ENCODE measurements at places on chromosomes 13 and 19.
A peak's percentile ranks its signal among the peaks of the same experiment; 100 is the strongest.

- peak; percentile 75 for DNase-seq
Observed at GRCh38 chr13:36418022-36418805, 14.1 kb upstream of the CCNA1 start.

- DNase-seq: no peak
Observed at GRCh38 chr13:75660694-75661093, 24.6 kb downstream of the LMO7 start.

DNA sequence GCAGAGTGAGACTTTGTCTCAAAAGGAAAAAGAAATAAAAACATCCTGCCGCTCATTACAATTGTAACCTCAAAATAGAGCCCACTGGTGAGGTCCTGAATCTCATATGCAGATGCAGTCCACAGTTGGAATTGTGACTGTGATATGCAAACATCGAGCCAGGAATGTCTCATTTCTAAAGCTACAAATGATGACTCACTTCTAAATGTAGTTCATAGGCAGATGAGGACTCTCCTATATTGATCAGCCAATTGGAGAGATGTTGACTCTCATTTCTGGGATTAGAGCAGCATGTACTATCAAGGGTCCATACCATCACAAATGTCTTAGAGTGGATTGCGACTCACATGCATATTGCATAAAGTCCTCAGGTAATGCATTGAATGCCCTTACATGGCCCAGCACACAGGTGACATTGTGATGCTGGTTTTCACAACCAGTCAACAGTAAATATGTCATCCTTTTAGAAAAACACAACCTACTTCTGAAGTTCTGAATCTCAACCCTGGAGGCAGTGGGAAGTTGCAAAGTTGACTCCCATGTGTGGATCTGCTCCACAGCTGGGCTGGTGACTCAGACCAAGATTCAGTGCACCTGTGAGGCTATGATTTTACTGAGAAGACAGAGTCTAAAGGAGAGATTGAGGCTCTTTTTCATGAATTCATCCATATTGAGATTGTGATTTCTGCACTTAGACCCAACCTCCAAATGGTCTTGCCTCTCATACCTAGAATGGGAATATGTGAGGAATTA, 16.9 kb upstream of the ZNF254 start:
- DNase-seq: no peak

- DNase-seq: peak; percentile 15
Observed at GRCh38 chr13:35979361-35979951, 151.7 kb downstream of the DCLK1 start.

GRCh38 chr19:19964416-19964815, 63.7 kb downstream of the ZNF93 start:
- DNase-seq: no peak

- DNase-seq: no peak
Observed at GRCh38 chr13:79222427-79223205, 183.4 kb downstream of the RBM26 start.

DNA sequence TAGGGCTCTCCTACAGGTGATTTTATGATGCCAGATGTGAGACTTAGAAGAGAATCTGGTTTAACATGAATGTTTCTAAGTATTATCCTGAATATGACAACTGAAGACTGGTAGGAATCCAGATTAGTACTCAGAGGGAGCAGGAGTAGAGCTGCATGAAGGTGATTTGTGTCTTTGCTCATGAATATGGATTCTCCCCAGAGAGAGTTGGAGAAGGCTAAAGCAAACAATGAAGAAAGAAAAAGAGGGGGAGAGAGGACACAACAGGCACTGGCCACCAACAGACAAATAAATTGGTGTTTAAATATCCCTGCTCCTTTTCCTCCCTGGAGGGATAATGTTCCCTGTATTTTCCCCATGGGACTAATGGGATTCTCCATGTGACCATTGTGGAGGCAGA, 427.0 kb upstream of the KLF12 start:
- DNase-seq: no peak

GRCh38 chr19:927351-927779, 1.5 kb downstream of the ARID3A start:
- DNase-seq: no peak

GRCh38 chr13:23472189-23472588, 38.7 kb upstream of the SACS start:
- DNase-seq: no peak

DNA sequence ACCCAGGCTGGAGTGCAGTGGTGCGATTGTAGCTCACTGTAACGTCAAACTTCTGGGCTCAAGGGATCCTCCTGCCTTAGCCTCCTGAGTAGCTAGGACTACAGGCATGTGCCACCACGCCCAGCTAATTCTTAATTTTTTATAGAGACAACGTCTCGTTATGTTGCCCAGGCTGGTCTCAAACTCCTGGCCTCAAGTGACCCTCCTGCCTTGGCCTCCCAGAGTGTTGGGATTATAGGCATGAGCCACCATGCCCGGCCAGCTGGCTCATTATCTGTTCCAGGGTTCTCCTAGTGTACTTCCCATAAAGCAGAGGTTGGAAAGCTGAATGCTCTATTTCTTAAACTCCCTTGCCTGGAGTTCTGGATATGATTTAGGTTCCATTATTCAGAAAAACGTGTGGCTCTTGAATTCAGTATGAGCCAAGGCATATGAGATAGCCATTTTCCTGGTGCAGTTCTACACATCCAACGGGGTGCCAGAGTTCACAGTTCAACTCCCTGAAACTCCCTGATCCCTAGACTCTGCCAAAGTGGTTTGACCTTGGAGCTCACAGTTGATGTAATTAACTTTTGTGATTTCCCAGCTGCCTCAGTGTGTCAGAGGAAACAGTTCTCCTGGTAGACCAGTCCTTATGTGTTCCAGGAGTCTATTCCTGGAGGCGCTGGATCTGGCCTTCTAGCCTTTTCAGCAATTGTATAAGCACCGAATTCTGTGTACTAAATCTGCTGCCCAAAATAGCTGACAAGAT, 21.6 kb downstream of the GPR183 start:
- DNase-seq: no peak

DNA sequence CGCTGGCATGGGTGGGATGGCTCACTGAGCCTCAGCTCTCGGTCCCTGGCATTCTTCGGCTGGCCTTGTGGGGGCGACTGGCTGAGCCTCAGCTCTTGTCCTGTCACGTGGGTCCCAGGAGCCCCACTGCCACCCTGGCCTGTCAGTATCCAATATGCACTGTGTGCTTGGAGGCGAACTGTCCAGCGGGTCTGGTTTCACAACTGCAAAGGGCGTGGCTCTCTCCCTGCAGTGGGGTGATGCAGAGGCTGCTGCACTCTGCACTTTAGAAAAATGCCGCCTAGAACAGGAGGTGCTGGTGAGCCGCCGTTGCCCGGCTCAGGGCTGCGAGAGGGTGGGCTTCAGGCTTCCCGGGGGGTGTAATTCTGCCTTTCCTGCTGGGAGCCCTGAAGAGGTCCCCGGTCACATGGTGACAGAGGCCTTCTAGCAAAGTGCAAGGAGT, 17.0 kb upstream of the TMEM255B start:
- DNase-seq: peak; percentile 69

- DNase-seq: no peak
Observed at GRCh38 chr13:36712770-36713169, 39.0 kb downstream of the SERTM1 start.

GRCh38 chr13:29577136-29578051, 18.1 kb downstream of the SLC7A1 start:
- no peak for DNase-seq

GRCh38 chr13:53447863-53448262, 419.2 kb downstream of the OLFM4 start:
- DNase-seq: no peak

DNA sequence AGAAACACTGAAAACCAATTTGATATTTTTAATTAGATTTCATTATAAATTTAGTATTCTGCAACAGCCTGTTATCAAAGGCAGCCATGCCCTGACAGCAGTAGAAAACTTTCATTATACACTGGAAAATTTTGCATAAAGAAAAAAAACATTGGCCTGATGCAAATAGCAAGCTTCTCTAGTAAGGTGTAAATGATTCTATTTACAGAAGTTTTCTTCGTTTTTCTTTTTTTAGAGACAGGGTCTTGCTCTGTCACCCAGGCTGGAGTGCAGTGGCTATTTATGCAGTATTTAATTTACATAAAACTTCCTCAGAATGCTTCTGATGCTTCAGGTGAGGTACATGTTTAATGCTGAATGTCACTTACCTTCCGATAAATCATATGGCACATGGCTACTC, 67.0 kb downstream of the ABCC4 start:
- DNase-seq: no peak

GRCh38 chr19:1082928-1083816, 12.0 kb downstream of the POLR2E start:
- DNase-seq: no peak

GRCh38 chr19:4640247-4641000, 1.1 kb downstream of the TNFAIP8L1 start:
- no peak for DNase-seq

GRCh38 chr19:34241513-34242337, 12.6 kb upstream of the GARRE1 start:
- DNase-seq: no peak

GRCh38 chr13:47287291-47287751, 390.5 kb upstream of the HTR2A start:
- DNase-seq: no peak

- DNase-seq: peak; percentile 41
Observed at GRCh38 chr13:76971851-76972829, 19.7 kb upstream of the CLN5 start.

GRCh38 chr19:13069415-13070359, 33.0 kb downstream of the LYL1 start:
- no peak for DNase-seq

DNA sequence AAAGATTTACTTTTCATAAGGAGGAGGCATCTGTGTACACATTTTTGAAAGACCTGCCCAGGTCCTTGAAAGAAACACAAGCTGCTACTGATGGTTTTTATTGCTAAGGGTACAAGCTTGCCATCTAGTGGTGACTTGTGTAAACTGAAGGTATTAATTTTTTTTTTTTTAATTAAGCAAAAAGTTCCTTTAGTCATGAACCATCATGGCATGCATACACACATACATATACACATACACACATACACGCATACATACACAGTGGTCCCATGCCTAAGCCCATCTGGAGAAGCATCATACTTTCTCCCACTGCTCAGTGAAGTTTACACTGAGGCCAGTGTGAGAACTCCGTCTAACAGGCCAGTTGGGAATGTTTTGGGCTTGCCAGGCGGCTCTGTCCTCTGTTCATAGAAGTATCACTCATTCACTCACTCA, 312.5 kb downstream of the DCLK1 start:
- DNase-seq: peak; percentile 2

DNA sequence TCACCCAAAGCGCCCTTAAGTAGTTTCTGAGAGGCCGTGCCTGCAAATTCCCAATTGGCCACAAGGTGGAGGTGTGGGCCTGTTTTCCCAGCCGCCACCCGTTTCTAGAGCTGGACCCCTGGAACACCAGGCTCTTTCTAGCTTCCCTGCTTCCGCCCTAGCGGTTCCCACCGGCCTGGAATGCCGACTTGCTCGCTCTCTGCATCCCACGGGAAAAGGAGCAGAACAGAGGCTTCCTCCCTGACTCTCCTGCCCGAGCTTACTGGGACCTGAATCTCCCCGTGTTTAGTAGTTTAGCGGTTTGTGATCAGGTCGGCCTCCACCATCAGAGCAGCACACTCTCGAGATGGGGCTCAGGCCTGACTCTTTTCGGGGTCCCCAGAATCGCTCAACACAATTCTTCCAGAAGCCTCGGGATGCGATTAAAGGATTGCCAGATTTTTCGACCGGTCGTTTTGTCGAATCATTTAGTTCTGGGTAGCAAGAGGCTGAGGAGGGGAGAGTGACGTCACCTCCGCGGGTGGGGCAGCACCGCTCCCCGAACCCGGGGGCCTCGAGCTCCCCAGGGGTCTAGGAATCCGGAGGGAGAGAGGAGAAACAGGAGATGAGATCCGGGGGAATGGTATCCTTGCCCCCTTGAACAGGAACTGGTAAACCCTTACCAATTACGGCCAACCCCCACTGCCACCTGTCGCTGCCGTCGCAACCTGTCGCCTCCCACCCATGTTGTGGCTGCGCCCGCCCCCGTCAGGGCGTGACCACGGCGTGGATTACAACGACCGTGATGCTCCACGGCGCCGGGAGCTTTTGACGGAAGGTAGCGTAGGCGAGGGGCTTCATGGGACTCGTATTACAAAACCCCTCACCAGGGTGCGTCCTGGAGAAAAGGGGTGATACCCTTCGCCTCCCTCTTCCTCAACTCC, 8.0 kb downstream of the NAPSA start:
- DNase-seq: peak; percentile 77

GRCh38 chr19:46715975-46716671, 791 bp downstream of the PRKD2 start:
- DNase-seq: no peak

DNA sequence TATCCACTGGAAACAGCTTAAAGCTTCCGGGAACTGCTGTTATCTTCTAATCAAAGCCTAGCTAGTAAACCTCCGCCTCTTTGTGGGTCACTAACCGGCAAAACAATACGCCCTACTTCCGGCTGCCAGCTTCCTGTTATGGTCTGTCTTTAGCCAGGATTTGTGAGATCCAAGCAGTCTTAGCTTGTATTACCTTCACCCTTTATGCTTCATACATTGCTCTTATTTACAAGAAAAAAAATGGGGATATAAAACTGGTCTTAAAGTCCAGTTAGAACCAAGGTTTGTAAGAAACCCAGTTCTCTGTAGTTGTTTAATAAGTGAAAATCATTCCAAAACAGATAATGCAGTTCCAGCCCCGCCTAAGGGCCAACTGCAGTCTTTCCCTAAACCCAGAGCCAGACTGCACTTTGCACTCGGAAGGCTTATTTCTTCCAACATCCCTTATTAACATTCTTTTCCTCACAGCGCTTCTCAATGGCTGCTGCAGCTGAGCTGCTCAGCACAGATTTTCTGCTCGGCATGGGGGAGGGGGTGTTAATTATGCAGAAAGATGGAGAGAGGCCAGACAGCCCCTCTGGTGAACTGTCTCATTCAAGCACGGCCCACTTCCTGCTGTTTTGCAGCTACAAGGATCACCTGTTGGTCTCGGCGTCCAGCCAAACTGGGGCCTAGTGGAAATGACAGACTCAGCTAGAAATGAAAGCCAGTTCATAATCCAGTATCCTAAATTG, 368.4 kb downstream of the KLF12 start:
- DNase-seq: peak; percentile 27

GRCh38 chr19:1257475-1258162, 9.2 kb downstream of the MIDN start:
- DNase-seq: peak; percentile 47

DNA sequence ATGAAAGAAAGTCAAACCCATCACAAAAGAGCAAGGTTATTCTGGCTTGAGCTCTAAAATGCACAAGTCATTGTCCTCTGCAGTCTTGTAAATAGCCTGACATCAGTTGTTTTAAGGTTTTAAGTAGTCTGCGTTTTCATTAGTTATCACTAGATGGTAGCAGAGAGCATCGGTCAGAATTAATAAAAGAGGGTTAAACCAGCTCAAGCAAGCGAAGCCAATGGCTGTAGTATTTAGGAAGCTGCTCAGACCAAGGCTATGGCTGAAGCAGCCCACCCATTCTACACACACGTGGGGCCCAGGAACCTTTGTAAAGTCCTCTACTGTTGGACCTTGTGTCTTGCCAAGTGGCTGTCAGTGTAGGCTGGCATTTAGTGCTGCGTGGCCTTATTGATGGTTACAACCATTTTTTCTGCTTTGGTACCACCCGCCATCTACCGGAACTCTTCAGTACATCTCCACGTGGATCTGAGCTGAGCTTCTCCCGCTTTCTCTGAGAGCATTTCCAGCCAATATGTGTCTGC, 13.3 kb upstream of the ZNF57 start:
- DNase-seq: peak; percentile 55

- peak; percentile 97 for DNase-seq
Observed at GRCh38 chr19:17125728-17126677, 50.4 kb downstream of the MYO9B start.

Data from inflammatory macrophage (primary cell).